Activated T-cell treated with anti-CD3 and anti-CD28 coated beads for 48 hours (primary cell): ENCODE measurements at places on chromosomes 12 and 14.

DNA sequence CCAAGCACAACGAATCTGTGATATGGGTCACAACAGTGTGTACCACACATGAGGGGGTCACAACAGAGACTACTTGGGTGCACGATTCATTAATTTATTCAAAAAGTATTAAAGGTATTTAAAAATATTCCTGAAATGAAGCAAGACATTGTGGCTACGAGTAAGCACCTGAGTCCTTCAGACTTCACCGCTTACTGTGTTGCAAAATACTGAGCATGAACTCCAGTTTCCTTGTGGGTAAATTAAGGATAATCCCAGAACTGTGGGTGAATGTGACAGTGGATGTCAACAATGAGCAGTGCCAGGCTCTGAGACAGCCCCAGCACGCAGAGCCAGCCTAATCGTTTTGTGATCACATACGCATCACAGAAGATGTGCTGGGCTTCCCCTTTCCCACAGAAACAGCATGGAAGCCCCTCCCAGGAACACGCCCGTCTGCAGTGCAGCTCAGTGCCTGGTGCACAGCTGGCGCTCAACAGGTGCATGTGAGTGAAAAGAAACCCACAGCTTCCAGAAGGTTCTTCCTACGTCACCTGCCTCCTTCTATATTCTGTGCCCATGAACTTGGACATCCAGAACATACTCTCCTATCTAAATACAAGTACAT is 29.1 kb downstream of the CDC42BPB start:
- no peak for DNase-seq

- no peak for DNase-seq
Measured at GRCh38 chr12:113251404-113252070, 30.3 kb downstream of the TPCN1 start.

DNA sequence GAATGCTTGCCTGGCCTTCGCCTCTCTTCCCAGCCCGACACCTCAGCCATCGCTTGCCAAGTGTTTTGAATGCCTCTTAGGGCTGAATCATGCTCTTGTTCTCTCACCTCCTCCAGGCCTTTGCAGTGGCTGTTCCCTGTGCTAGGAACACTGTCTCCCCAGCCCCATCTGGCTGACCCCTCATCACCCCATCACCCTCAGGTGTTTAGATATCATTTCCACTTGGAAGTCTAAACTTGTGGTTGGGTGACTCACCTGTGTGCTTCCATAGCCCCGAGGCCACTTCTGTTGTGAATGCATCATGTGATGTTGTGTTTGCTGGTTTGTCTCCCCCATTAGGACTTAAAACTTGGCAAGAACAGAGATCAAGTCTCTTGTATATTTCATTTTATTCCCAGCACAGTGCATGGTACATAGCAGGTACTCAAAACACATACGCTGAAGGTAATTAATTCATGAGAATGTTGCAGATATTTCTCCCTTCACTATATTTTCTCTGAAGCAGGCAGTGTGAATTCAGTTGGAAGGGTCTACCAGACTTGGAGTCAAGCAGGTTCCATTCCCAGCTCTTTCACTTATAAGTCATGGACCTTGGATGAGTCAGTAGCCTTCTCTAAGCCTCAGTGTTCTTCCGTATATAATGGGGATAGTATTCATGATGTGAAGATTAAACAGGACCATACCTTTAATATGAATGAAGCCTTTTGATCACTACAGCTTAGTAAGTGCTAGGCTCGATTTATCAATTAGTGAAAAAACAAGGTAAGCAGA is 67.8 kb downstream of the HRK start:
- no peak for DNase-seq

- DNase-seq, result no peak
Measured at GRCh38 chr12:12926571-12927071, 25.3 kb downstream of the GPRC5D start.

DNA sequence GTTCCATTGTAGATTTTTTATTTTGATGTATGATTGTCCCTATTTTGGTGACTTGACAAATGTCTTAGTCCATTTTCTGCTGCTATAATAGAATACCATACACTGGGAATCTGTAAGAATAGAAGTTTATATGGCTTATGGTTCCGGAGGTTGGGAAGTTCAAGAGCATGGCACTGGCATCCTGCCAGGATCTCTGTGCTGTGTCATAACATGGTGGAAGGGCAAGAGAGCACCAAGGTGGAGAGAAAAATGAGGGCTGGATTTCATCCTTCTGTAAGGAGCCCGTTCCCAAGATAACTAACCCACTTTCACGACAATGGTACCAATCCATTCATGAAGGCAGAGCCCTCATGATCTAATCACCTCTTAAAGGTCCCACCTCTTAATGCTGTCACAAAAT is 176.7 kb downstream of the TMEM132D start:
- no peak for DNase-seq

DNA sequence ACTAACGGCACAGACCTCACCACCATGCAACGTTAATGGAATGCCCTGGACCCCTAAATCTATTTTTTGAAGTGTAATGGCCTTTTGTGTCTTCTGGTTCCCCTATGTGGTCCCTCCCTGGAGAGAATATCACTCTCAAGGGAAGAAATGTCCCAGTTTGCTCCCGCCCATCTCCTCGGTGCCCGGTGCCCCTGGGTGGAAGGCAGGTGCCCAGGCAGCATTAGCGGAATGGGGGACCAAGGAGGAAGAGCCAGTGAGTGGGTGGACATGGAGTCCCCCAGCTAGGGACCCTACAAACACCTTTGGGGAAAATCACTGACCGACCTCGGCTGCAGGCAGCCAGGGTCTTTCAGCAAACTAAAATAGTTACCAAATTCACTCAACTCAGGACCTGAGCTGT is 212.1 kb upstream of the RTL1 start:
- DNase-seq, result no peak

DNA sequence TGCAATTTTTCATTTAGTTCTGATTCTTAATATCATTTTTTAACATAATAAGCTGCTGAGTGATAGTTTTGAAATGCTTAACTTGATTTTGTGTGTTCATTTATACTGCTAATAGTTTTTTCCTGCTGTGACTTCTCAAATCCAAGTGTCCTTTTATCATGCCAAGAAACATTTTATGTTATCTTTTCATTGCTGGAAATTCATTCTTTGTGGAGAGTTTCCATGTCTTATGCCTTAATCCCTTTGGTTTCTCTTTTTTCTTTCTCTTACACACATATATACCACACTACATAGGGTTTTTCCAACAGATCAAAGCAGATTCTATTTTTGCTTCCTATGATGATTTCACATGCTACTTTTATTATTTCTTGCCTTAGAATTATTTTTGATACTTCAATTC is 981.1 kb downstream of the SLC6A15 start:
- DNase-seq, result no peak

DNA sequence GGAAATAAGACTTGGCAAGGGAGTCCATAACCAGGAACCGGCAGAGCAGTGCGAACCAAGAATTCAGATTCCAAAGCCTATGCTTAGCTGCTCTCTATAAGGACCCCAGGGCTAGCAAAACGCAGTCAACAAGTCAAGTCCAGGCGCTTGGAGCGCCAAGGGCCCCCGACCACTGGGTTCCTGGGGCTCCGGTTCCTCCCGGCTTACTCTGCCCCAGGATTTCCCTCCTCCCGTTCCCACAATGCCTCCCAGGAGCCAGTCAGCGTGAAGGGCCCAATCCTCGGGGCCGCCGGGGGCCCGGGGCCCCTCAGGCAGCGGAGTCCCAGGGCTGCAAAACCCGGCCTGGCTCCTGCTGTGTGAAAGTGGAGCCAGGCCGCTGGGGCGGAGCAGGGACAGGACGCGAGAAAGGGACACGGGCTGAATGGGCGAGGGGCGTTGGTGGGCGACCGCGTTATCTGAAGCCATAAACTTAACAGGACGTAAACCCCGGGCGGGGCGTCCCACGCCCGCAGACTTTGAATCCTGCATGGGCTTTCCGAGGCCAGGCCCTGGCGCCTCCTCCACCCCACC is 1.5 kb downstream of the KRT8 start:
- peak; percentile 61 for DNase-seq

- no peak for DNase-seq
Measured at GRCh38 chr14:82122655-82123054, 589.0 kb upstream of the SEL1L start.

GRCh38 chr12:3135522-3136461 is 58.6 kb downstream of the TSPAN9 start:
- peak; percentile 9 for DNase-seq

GRCh38 chr12:5794156-5794555 is 150.9 kb downstream of the ANO2 start:
- DNase-seq, result no peak

DNA sequence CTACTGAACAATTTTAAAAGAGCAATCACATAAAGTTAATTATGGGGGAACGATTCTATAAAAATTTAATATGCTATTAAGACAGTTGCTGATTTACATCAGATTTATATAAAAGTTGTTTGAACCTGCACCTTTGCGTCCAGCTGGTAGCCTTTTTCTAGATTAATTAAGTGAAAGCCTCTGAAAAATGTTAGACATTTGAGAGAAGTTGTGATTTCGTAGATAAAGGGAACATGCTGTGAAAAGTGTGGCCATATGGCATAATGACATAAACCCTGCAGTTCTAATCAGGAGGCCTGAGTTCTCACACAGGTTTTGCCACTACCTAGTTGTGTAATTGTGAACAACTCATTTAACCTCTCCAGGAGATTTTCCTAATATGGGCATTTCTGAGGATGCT is 187.2 kb downstream of the TMTC2 start:
- DNase-seq, result no peak

DNA sequence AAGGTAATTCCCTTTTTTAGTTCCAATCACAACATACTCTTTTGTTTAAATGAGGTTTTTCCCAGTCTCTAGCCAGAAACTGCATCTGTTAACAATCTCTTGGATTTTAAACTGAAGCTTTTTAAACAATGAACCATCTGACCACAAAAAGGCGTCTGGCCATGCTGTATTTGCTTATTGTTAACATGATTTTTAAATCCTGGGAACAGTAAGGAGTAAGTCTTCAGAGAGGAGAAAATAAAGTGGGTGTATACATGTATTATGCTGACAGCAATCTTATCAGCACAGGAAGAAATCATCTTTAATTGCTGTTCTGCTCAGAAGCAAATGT is 106.2 kb downstream of the DAAM1 start:
- DNase-seq, result no peak
